ENCODE measurements at places on chromosomes 2 and 18.

- DNase-seq: no peak
Measured at GRCh38 chr2:429575-430254, 141.8 kb upstream of the ALKAL2 start.

DNA sequence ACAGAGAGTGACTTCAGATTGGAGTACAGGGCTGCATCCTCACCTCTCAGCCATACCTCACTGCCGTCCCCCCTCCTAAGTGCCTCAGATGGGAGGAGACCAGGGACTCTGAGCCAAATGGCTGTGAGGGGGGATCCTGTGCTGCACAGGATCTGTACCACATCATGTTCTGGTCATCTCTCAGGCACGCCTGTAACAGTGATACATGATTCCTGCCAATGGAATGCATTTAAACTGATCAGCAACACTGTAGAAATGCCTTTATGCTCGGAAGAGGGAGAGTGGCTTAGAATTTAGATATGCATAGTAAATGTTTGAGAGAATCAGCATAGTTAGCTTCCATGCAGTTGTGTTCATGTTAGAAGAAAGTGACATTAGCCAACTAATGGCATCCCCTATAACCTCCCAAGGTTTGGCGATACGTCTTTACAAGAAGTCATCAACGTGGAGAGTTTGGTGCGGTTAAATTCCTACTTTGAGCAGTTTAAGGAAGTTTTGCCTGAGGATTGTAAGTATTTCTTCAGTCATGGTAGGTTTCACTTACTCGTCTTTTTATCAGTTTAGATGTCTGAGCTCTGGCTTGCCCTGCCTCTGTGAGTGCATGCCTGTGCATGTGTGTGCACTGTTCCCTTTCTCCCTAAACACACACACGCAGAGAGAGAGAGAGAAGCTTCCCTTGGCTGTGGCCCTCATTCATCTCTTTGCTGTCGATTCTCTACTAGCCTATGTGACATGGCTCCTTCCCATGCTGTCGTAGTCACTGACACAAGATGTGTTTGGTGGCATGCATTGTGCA, 40.0 kb downstream of the COA5 start:
- no peak for DNase-seq

DNA sequence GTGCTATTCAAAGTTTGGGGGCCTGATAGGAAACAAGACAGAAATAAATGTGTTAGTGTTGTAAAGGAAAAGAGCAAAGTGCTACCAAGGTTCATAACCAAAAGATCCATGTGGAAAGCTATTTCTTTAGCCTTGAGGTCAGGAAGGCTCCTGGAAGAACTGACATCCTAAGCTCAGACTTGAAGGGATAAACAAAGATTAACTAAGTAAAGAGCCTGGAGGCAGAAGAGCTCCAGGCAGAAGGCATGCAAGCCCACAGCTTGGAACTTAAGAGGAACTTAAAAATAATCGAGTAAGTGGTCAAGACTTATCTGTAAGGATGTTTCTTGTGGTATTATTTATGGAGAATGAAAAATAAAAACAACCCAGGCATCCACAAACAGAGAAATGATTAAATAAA, 245.0 kb upstream of the MGAT5 start:
- DNase-seq: no peak

DNA sequence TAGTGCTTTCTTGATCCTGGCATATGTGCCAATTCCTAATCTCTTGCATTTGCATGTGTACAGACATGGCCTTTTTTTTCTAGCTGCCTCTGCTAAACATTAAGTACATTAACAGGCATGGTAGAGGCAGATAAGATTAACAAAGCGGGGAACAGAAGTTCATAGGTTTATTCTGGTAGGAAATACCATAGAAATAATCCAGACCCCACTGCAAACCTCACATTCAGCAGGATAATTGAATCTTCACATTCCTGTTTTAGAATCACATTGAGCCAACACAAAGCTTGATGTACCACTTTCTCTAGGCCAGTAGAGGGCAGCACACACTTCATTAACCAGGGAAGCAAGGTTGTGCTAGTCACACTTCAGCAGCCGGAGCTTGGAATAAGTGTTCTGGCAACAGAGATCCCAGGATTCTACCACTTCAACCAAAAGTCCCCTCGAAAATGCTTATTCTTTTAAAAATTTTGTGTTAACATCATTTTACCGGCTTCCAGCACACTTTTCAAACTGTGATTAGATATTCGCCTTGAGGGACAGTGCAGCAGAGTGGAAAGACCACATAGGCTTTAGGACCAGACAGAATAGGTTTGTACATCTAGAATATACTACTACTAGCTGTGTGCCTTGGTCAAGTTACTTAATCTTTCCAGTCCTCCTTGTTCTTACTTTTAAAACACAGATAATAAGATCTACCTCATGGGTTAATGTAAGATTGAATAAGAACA, 420.2 kb upstream of the CHST9 start:
- peak; percentile 16 for DNase-seq

DNA sequence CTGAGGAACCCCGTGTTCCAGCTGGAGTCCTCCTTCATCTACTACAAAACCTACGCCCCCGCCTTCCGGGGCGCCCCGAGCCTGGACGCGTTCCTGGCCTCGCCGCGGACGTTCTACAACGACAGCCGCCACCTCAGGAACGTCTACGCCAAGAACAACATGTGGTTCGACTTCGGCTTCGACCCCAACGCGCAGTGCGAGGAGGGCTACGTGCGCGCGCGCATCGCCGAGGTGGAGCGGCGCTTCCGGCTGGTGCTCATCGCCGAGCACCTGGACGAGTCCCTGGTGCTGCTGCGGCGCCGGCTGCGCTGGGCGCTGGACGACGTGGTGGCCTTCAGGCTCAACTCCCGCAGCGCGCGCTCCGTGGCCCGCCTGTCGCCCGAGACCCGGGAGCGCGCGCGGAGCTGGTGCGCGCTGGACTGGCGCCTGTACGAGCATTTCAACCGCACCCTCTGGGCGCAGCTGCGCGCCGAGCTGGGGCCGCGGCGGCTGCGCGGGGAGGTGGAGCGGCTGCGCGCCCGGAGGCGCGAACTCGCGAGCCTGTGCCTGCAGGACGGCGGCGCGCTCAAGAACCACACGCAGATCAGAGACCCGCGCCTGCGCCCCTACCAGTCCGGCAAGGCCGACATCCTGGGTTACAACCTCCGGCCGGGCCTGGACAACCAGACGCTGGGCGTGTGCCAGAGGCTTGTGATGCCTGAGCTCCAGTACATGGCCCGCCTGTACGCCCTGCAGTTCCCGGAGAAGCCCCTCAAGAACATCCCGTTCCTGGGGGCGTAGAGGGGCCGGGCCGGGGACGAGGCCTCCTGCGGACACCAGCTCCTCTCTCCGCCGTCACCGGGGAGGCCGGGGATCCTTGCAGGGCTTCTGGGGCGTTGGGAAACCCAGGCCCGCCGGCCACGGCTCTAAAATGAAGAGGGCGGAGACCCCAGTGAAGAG, 5.3 kb upstream of the NEU4 start:
- no peak for DNase-seq

DNA sequence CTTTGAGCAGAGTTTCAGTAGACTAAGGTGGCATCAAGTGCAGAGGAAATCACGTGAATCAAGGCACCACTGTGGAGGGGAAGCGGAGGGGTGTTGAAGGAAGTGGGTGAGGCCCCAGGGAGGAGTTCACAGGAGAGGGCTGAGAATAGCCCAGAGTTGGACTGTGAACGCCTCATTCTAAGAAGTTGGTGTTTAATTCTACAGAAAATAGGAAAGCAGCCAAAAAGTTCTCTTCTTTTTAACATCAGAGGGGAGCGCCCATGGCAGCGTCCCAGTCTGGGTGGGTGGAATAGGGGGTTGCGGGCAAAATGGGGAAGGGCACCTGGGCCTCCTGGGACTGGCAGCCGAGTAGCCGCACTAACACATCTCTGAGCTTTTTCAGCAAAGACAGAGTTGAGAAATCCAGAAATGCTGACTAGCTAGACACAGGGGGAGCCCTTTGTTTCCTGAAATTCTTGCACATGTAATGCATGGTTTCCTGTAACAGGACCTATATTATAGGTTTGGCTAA, 97.0 kb downstream of the NEB start:
- no peak for DNase-seq

GRCh38 chr2:74841641-74842040, 7.7 kb downstream of the HK2 start:
- no peak for DNase-seq

GRCh38 chr2:69241093-69241492, 145.9 kb downstream of the GFPT1 start:
- DNase-seq: no peak

GRCh38 chr2:46873604-46874068, 42.0 kb downstream of the MCFD2 start:
- peak; percentile 97 for DNase-seq

- DNase-seq: no peak
Measured at GRCh38 chr2:152930501-152930900, 212.1 kb downstream of the ARL6IP6 start.

GRCh38 chr2:238634701-238635357, 208.1 kb downstream of the ASB1 start:
- no peak for DNase-seq

- DNase-seq: peak; percentile 77
Measured at GRCh38 chr2:101341901-101342624, 33.6 kb upstream of the RNF149 start.

DNA sequence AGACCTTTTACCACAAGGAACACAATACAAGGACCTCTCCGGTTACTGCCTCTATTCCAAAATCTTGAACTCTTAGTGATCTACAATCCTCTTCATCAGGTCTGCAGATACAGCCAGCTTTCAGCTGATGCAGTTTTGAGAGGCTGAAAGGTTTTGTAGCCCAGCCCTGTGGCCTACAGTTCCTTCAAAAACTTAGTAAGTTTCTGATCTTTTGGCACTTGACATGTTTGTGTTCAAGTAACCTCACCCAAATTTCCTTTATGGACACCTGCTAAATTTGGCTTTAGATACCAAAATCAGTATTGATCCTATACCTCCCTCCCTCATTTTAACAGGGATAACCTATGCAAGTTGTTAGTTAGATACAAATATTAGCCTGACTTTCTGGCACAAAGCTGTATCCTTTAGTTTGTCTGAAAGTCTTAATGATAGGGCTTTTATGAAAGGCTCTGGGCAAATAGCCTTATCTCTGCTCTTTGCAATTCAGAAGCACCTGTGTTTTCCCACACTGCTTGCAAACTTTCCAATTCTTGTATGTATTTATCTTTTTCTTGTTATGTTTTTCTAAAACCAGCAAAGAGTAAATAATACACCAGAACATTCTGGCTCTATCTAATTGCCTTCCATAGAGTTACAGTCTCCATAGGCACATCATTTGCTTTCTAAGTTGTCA, 650.5 kb upstream of the KLHL29 start:
- DNase-seq: no peak

DNA sequence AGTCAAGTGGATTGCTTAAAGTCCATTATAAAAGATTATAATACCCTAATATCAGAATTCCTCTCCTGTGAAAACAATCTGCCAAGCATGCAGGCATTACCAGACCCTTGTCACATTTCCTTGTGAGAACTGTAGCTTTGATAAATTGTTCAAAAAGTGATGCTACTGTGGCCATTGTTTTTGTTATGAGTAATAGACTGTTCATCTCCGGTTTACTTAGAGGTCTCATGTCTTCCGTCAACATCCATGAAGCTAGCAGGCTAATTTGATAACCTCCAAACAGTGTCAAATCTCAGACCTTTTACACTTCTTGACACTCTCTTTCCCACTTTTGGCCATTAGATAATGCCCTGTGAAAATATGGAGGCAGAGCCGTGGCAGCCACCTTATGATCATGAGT, 342.7 kb downstream of the CPS1 start:
- DNase-seq: no peak

- DNase-seq: no peak
Measured at GRCh38 chr18:67618061-67618460, 101.5 kb upstream of the DSEL start.

GRCh38 chr2:68365087-68365486, at the start of gene PLEK:
TSS of gene PLEK (plus strand) at chr2:68365282. CDS start at chr2:68365352, 70 bp downstream.
- no peak for DNase-seq

DNA sequence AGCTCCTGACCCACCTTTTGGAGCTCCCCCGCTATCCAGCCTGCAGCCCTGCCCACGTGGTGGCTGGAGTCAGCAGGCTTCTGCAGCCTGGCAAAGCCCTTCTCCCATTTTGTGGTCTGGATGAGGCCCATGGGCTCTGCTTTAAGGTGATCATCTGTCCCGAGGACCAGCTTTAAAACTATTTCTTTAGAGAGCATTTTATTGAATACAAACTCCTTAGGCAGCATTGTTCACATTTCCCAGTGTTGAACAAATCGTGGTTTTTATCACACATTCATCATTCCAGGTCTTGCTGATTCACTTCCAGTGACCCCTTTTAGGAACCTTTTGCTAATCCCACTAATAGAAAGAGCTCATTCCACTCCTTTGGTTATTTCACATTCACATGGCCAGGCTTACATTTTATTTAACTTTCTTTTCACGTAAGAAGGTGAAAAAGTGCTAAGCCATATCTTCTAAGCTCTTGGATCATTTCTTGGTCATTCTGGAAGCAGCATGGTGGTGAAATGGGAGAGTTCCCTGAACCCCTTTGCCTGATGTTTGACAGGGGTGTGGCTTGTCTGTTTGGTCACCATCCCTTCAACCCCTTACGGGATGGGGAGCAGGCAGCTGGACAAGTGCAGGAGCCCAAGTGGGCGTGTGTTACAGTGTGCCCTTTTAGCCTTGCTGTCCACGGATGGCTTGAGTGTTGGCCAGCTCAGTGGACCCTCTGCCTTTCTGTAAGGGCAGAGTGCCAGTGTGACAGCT, 80.4 kb upstream of the RAPGEF4 start:
- DNase-seq: peak; percentile 23

DNA sequence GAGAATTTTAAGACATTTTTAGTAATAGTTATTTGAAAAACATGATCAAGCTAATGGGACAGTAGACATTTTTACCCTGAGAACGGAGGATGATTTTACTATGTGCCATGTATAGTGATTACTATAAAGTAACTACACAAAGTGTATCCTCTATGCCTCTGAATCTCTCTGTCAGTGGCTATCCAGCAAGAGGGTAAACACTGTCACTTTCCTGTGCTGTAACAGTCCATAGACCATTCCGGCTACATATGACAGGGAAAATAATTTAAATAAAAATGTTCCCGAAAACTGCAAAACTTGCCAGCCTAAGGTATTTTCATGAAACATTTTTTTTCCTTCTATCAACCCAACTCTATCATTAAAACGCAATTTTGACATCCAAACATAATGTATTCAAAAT, 1632.2 kb upstream of the ACVR2A start:
- no peak for DNase-seq

GRCh38 chr18:13217466-13217961, 1.0 kb upstream of the LDLRAD4 start:
- peak; percentile 23 for DNase-seq

GRCh38 chr2:2294183-2294690, 36.8 kb downstream of the MYT1L start:
- no peak for DNase-seq

All from H54 (cell line).